Subcutaneous preadipocyte (primary cell): ENCODE measurements at places on chromosomes 5 and 9. TPM values are rescaled to one million over a fixed set of nuclear protein-coding genes. Genes with fewer than 3 reads are reported as not detected.

Gene CATSPER3
- total RNA-seq: under 0.01 TPM in 1 of 2 replicates, not detected in the other

Gene PJA2
- total RNA-seq: 54.0 and 74.3 TPM in 2 replicates

Gene STKLD1
- under 0.01 and 1.4 TPM in 2 replicates for total RNA-seq

Gene PDZD2
- under 0.01 and 0.73 TPM in 2 replicates for total RNA-seq

Gene ORM2
- total RNA-seq: not detected in 2 replicates

Gene VPS13A
- total RNA-seq: 20.2 and 27.6 TPM in 2 replicates

Gene TMC1
- total RNA-seq: 0.37 and 0.59 TPM in 2 replicates

Gene CXCL14
- under 0.01 and 0.37 TPM in 2 replicates for total RNA-seq

Gene ANKH
- 42.6 and 67.8 TPM in 2 replicates for total RNA-seq

Gene PGM5
- total RNA-seq: 0.78 and 4.0 TPM in 2 replicates
